ENCODE measurements at places on chromosomes 6 and 20.

DNA sequence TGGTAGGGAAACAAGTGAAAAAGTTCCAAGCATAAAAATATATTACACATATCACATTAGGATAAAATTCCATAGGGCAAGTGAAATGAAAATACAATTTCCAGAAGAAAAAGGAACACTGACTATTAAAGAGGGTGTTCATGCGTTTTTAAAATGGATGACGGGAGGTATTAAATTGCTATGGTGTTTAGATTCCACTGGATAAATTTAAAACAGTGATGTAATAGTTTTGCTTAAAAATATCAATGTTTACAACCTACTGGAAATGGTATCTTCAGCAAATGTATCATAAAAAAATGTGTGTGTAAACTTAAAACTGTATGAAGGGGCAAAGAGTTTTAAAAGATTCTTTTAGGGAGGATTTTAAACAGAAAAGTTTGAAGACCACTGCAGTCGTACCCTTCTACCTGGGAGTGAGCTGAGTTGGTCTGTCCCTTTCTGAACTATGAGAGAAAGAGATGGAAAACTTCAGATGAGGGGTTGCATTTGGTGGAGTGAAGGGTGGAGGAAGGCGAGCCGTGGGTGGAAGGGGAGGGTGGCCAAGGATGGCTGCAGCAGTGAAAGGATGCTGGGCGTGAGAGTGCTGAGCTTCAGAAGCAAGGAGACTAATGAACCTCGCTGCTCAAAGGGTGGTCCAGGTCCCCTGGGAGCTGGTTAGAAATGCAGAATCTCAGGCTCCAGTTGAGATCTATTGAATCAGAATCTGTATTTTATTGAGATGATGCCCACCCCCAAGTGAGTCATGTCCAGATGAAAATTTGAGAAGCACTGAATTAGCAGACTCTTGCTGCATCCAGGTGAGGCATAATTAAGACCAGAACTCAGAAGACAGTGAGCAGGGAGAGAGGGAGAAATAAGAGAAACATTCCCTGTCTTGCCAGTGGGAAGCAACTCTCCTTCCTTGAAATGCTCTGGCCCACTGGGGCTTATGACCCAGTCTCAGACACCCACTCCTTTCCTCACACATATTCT is 54.5 kb upstream of the MRPS10 start:
- no peak for DNase-seq

GRCh38 chr6:89410231-89410761 is 1.8 kb downstream of the RRAGD start:
- no peak for DNase-seq

DNA sequence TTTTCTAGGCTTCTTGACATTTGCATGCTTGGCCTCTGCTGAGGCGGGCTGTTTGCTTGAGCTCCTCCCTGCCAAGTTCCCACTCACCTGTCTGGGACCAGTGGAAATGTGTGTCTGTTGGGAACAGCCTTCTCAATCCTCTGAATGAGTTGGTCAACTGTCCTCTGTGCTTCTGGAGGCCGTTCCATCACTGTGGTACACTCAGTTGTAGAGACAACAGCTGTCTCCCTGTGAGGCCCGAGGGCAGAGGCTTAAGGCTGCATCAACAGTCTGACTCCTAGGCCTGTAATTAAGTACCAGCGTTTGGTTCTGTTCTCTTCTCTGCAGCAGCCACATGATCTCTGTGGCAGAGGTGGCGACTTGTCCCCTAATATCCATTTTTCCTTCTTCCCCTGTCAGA is 110.9 kb downstream of the CDC5L start:
- DNase-seq, result no peak

DNA sequence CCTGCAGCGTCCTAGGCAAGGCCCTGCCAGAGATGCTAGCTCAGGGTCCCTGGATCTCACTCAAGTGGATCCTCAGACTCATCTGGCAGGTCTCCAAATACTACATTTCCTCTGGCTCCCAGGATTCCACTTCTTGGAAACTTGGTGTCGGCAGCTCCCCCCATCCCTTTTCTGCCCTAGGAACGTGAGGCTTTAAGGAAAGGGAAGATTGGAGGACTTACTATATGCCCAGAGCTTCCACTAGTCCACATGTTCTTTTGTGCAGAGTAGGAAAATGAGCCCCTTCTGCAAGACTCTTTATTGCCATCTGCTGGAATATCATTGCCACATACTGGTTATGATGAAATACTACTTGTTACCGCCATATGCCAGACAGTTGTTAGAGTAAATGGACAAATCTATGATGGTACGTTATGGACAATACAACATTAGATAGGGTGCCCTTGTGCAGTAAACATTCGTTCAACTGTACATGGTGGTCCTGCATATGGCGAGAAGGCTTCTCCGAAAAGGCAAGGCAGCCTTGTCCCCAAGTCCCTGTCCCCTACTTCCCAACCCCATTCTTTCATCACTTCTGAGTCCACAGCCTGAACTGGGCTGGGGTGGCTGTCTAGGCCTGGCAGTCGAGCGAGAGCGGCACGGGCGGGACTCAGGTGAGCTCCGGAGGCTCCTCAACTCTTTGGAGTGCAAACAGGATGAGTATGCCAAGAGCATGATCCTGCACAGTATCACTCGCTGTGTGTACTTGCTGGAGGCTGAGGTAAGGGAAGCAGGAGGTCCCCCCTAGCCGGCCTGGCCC is 780 bp downstream of the ARMC12 start:
- DNase-seq, result peak; percentile 60

GRCh38 chr6:160430203-160430602 is 82.0 kb downstream of the SLC22A3 start:
- DNase-seq, result no peak

GRCh38 chr6:134920422-134920821 is 29.5 kb downstream of the ALDH8A1 start:
- no peak for DNase-seq

DNA sequence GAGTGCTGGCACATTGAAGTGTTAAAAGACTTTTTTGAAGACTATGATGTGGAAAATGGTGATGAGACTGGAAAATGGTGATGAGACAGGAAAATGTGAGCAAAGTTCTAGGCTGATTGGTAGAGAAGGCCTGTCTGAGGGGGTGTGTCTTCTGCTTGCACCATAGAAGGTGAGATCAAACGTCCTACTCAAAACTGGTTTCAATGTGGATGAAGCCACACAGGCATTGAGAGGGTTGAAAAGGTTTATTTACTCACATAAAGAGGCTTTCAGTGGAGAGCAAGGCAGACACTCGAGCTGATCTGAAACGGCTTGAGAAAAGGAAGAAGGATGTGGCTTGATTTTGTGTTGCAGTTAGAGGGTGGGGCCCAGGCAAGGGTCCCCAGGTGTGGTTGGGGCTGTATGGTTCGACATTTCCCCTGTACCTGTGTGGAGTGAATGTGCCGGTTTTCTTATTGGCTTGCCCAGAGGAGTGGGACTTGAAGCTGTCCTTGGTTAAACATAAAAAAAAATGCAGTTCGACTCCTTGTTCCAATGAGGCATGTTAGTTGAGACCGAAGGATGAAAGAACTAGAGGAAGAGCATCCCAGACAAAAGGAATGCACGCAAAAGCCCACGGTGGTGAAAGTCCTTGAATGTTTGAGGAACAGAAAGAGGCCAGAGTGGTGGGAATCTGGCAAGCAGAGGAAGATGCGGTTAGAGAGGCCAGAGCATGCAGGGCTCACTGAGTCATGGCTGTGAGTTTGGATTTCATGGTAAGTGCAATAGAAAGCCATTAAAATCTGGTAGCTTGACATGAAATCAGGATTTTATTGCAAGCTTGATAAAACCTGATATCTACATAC is 172.3 kb downstream of the EPM2A start:
- DNase-seq, result no peak

DNA sequence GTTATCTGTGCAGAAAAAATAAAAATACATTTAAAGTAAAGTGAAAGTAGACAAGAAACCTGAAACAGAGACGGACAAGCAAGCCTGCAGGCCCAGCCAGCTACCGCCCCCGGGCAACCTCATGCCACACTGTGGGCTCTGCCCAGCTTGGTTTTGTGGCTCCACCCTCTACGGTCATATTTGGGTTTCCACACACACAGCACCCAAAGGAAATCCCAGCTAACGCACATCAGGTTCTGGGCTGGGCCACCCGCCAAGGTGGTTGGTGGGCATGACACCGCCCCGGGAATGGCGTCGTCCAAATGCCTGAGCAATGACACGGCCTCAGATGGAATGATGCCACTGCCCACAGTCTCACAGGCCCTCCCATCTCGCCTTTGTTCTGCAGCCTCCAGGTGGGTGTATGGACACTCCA is 22.9 kb downstream of the FAM110A start:
- DNase-seq, result peak; percentile 35

- DNase-seq, result no peak
These were observed 27.1 kb downstream of the GSTA2 start for GRCh38 chr6:52736145-52736544.

DNA sequence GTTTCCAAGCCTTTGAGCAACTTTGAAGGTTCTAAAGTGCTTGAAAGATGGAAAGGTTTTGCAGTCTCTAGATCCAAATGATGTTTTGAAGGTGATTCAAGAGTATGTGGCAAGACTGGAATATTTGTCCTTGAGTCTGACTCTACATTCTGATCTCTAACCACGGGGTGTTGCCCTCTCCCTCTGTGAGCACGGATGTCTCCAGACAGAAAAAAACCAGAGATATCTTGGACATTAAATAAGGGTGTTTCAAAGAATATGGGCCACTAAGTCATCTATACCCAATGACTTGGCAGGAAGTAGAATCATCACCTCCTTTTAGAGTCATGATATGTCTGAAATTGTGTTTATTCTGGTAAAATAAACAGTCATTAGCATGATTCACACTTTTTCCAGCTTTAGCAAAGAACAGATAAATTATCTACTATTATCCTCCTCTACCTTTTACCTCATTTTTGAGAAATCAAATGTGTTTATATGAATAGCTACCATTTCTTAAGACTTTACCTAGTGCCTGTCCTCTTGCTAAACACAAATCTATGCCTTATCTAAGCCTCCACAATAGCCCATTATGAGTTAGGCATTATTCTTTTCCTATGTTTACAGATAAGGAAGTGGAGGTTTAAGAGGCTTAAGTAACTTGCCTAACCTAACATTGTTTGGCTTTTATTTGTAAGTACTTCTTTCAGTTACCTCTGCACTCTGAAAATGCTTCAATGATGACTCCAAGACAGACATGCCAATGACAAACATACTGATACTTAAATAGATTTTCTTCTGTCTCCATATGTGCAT is 384.4 kb downstream of the BMP2 start:
- no peak for DNase-seq

- DNase-seq, result no peak
These were observed 69.3 kb downstream of the EYA2 start for GRCh38 chr20:46963758-46964617.

DNA sequence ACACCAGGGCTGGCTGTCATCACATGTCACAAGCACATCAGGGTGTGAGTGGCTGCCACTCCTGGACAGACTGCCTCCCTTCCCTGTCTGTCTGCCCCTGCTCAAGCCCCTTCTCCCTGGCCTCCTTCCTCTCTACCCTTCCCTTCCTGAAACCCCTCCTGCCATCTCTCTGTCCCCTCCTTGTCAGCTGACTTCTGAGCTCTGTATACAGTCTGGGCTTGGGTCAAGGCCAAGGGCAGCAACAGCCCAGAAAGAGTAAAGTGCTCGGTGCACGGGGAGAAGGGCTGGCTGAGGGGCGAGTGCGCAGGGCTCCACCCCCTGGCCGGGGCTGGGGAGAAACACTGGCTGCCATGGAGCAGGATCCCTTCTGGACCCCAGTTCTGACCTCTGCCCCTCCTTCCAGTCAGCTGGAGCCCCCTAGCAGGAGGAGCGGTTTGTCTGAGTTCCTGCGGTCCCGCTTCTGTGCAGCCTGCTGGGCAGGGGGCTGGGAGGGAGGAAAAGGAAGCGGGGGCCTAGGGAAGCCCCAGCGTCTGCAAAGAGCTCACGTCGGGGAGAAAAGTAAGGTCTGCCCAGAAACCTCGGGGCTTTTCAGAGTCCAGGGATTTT is 2.0 kb downstream of the LKAAEAR1 start:
- DNase-seq, result no peak

DNA sequence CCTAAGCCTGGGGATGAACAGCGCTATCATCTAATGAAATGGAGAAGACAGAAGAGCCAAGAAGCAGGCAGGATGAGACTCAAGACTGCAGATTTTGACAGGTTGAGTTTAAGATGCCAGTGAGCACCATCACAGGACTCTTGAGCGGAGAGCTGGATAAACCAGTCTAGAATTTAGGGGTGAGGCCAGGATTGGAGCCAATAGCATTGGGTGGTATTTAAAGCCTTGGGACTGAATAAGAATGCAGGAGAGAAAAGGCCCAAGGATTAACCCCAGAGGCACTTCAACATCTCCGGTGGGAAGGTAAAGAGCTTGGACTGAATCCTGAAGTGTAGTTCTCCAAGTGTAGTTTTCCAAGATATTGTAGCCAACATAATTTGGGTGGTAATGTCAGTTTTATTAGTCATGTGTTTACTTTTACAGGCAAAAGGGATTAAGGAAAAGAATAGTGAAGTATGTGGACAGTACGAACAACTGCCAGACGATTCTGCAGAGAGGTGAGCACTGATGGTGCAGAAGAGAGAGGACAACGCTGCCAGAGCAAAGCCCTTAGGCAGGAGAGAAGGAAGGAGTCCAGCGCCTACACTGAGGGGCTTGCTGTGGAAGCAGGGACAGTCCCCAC is 85.2 kb downstream of the DTNBP1 start:
- DNase-seq, result no peak

DNA sequence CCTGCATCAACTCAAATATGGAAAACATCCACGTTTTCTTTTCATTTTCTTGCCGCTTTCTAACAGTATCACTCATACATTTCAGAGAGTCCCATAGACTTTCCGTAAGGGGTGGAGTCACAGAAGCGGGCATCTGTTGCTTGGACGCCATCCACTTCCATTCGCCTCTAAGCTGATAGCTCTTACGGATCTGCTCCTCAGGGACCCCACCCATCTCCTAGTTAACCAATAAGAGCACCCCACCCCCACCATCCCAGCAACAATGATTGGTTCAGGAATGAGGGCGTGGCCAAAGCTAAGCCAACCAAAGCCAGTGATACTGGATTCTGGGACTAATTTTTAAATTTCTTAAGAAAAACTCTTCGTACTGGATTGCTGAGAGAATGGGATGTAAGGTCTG is 42.4 kb downstream of the SLC2A10 start:
- no peak for DNase-seq

GRCh38 chr20:50798650-50799049 is 3.8 kb downstream of the BCAS4 start:
- DNase-seq, result no peak

GRCh38 chr20:24977797-24978196 is 14.8 kb downstream of the APMAP start:
- DNase-seq, result no peak

DNA sequence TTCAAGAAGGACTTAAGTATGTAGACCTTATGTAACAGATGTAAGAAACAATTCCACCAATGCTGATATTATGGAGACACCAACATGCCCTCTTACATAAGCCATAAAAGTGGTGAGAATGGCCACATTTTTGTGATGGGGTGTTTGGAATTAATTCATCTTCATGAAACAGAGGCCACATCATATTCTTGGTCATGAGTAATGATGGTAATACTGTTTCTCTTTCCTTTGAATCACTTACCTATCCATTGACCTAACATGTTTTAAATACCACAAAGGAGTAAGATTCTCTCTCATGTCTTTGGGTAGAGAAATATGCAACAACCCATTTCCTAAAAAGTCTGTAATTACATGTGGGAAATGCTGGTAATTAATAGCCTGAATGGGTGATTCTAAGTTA is 545.4 kb upstream of the FLRT3 start:
- no peak for DNase-seq

- no peak for DNase-seq
These were observed 17.1 kb upstream of the ASF1A start for GRCh38 chr6:118876814-118877213.
